ENCODE measurements at places on chromosomes 12 and 14.

DNA sequence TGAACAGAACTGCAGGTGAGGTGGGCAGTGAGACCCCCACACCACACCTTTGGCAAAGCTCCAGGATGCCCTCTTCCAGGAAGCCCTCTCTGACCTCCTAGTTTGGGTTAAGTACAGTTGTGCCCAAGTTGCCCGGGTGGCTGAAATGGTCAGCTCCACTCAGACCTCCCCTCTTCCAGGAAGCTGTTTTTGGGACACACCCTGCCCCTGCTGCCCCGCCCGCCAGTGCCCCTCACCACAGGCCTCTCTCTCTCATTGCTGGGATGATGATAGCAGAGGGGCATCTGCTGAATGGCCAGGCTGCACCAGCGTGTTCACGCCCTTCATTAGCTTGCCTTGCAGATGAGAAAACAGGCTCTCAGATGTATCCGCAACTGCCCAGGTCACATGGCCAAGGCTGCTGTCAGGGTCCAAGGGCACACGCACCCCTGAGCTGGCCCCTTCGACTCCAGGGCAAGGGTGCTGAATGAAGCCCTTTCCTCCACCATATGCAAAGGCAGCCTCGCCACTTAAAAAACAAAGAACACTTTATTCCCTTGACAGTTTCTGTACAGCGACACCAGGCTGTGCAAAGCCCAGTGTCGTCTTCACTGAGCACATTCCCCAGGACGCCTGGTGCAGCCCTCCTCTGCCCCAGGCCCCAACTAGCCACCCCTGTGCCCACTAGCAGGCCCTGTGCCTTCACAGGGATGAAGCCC, 15.5 kb downstream of the SLC25A29 start:
- no peak for DNase-seq

DNA sequence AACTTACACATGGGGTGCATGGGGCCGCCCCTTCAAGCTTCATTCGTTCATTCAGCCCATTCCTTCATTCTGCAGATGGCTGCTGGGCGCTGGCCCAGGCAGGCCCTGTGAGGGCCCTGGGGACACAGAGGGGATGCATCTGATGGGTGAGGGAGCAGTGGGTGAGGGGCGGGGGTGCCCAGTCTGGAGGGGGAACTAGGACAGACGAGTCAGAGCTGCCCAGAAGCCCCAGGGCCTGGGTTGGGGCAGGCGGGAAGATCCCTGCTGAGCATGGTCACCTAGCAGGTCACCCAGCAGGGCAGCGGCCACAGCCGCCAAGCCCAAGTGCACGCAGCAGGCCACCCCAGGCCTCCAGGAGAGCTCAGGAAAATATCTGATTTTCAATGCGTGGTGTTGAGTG, 14.1 kb downstream of the TRMT61A start:
- no peak for DNase-seq

- no peak for DNase-seq
Observed at GRCh38 chr14:93683226-93683625, 105.1 kb downstream of the PRIMA1 start.

DNA sequence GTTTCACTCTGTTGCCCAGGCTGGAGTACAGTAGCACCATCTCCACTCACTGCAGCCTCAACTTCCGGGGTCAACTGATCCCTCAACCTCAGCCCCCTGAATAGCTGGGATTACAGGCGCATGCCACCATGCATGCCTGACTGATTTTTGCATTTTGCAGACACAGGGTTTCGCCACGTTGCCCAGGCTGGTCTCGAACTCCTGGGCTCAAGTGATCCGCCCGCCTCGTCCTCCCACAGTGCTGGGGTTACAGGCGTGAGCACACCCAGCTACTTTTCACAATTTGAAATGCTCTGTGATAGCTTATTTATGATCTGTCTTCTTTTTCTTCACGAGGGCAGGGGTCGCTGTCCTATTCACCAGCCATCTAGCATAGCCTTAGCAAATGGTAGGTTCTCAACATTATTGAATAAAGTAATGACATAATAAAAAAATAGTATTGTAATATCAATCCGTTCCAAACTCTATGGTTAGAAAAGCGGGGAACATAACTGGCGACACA, 477 bp upstream of the DDX47 start:
- DNase-seq: no peak

- no peak for DNase-seq
Observed at GRCh38 chr12:53636641-53637040, 10.5 kb upstream of the ATF7 start.

DNA sequence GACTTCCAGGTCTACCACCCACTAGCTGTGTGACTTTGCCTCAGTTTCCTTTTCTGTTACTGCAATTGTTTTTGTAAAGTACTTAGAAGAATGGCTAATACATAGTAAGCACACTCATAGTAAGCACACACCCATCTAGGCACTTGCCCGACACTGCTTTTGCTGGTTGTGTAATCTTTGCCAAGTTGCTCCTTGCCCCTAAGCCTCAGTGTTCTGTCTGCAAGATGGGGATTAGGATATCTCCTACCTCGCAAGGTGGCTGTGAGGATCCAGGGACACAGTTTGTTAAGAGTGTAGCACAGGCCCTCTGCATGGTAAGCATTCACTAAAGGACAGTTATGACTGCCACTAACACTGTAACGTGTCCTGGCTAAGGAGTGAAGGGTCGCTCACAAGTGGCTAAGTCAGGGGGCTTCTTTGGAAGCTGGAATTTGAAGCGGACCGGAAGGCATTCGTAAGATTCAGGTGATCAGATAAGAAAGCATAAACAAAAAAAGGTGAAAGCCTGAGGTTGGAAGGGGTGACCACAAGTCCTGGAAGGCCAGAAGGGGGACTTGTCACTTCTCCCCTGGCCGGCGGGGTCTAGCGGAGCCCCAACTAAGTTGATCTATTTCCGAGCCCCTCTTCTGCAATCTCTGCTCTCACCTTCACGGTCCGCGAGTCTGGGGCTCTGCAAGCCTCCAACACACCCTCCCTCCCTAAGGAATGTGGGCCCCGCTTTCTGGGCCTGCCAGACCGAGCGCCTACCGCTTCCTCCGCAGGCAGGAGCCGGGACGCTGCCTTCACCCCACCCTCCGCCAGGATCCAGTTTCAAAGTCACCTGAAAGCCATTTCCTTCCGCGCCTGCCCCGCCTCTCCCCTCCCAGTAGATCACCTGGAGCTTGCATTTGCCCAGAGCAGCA, 1.5 kb upstream of the PLEKHG3 start:
- no peak for DNase-seq

All from activated CD8-positive, alpha-beta T cell treated with anti-CD3 and anti-CD28 coated beads, Interleukin-2, amount 10 ng/mL, durations not matched to agents 7 days and 5 days (primary cell).